Left ventricle myocardium superior (tissue), 1 donor: ENCODE measurements at places on chromosomes 3 and 15. TPM values are rescaled to one million over a fixed set of nuclear protein-coding genes. Genes with fewer than 3 reads are reported as not detected.

C3orf22 gene
- not detected for total RNA-seq

SLC12A1 gene
- total RNA-seq = not detected

UNC13C gene
- total RNA-seq = 0.07 TPM

LYZL4 gene
- total RNA-seq = not detected

IL17RC gene
- 36.0 TPM for total RNA-seq

LRRFIP2 gene
- 137 TPM for total RNA-seq

TRPM1 gene
- total RNA-seq = not detected

CCR9 gene
- not detected for total RNA-seq

CP gene
- 2.2 TPM for total RNA-seq

KLHL6 gene
- 0.87 TPM for total RNA-seq

TNNC1 gene
- 8,945 TPM for total RNA-seq

AADAC gene
- 0.35 TPM for total RNA-seq

SKIC8 gene
- total RNA-seq = 27.5 TPM

CCR2 gene
- 1.3 TPM for total RNA-seq

CIB2 gene
- 16.4 TPM for total RNA-seq

ZNF662 gene
- total RNA-seq = 3.1 TPM

VIPR1 gene
- total RNA-seq = 2.2 TPM

FBLN2 gene
- total RNA-seq = 53.8 TPM

RIOX2 gene
- 11.1 TPM for total RNA-seq

LRRIQ4 gene
- total RNA-seq = not detected

PLSCR2 gene
- not detected for total RNA-seq

CIP2A gene
- 1.3 TPM for total RNA-seq

PRR20G gene
- total RNA-seq = not detected

IQCF5 gene
- total RNA-seq = not detected

DPPA4 gene
- total RNA-seq = not detected

CDC25A gene
- total RNA-seq = 0.77 TPM

SLC27A2 gene
- total RNA-seq = not detected

MOBP gene
- not detected for total RNA-seq

CCNB2 gene
- total RNA-seq = 0.42 TPM
